ENCODE measurements at places on chromosomes 4 and X.

- DNase-seq: no peak
Measured at GRCh38 chrX:39507617-39508299, 590.0 kb downstream of the BCOR start.

DNA sequence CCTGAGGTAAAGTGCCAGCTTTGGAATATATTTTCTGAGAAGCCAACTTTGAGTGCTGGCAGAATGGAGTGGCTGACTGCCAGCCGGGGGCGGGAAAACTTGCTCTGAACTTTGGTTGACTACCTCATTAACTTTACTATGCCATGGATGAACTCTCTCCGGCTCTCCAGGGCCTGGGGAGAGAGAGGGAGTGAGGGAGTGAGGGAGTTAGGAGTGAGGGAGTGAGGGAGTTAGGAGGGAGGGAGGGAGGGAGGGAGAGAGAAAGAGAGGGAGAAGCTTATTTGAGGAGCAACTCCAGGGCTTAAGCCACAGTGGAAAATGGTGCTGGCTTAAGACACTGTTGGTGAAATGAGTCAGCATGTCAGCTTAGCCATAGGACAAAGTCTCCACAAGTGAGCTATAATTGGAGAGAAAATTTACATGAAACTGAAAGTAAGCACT is 280.9 kb upstream of the RPS6KA3 start:
- DNase-seq: no peak

DNA sequence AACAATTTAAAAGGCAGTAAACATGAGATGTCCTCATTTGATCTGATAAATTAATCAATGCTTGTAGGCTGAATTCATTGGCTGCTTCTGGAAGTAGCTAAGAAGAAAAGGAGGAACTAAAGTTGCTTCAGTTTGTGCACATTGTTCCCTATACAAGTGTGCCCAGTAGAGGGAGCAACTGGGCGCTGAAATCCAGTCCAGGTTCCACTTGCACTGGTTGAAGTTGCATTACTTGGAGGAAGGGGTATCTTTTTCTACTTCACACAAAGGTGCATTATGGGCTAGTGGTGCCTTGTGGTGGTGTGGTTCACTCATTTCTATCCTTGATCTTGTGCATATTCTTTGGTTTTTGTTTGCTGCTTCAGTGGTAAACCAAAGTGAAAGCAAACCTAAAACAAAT is 67.9 kb upstream of the SOX3 start:
- DNase-seq: no peak

DNA sequence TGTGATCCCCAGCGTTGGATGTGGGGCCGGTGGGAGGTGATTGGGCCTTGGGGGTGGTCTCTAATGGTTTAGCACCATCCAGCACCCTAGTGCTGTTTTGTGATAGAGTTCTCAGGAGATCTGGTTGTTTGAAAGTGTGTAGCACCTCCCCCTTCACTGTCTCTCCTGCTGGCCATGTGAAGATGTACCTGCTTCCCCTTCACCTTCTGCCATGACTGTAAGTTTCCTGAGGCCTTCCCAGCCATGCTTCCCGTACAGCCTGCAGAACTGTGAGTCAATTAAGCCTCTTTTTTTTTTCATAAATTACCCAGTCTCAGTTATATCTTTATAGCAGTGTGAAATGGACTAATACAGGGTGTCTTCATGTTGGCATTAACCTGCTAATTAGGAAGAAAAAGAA is 19.3 kb upstream of the TBC1D14 start:
- DNase-seq: no peak

DNA sequence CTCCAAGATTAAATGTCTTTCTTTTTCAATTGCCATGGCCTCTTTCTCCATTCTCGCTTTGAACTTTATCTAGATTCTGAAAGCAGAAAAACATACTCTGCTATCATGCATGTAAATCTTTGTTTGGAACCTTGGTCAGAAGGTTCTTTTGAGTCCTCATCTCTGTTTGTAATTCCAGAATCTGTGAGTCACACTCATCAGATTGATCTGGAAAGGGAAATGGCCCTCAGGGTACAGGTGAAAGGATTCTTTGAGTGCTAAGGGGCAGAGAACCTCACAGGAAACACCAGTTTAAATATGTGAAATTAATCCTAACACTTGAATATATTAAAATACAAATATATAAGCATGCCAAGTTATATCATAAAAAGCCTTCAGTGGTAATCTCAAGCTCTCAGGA is 211.0 kb upstream of the ADGRL3 start:
- DNase-seq: no peak

- no peak for DNase-seq
Measured at GRCh38 chr4:8477095-8477635, 36.6 kb downstream of the TRMT44 start.

Measured in stimulated activated CD8-positive, alpha-beta memory T cell treated with anti-CD3 and anti-CD28 coated beads, Interleukin-15, amount 100 ng/mL, for 1 hour (primary cell).